Natural killer cell treated with Interleukin-12 subunit alpha and Interleukin-12 subunit beta and Interleukin-15 and Interleukin-18, amount 100 ng/mL, for 72 hours (primary cell): ENCODE measurements at places on chromosomes 6 and 20.

DNA sequence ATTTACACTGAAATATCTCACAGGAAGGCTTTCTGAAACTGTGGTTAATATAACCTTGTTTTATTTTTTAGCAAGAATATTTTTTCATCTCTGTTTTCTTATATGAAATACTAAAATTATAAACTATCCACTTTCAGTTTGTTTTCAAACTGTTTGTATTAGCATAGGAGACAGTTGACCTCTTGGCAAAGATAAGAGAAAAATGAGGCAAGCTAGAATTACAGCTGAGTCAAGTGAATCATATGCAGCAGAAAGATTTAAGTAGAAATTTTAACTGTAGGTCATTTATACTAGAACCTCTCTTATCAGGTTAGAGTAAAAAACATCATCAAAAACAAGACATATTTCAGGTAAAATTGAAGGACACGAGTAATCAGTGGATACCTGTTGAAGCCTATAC, 792.6 kb downstream of the PHF3 start:
- DNase-seq: no peak

DNA sequence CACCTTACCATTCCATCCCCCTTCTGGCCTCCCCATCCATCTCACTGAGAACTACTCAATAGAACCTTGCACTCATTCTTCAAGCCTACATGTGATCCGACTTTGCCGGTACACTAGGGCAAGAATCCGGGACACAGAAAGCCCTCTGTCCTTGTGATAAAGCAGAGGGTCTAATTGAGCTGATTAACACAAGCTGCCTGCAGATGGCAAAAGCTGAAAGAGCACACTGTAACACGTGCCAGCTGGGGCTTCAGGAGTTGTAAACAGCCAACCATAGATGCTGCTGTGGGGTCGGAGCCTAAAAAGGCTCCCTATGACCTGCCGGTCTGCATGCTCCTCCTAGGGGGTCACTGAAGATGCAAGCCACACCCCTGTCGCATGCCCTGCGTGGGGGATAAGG, 124.1 kb downstream of the RNF144B start:
- no peak for DNase-seq

GRCh38 chr6:147567141-147567805, 58.8 kb downstream of the SAMD5 start:
- DNase-seq: no peak

- DNase-seq: no peak
Observed at GRCh38 chr6:118704915-118705314, 53.5 kb upstream of the CEP85L start.

- no peak for DNase-seq
Observed at GRCh38 chr6:67952948-67953347, 682.1 kb upstream of the ADGRB3 start.

GRCh38 chr6:70527071-70527737, 39.5 kb upstream of the SDHAF4 start:
- no peak for DNase-seq

- no peak for DNase-seq
Observed at GRCh38 chr6:151440930-151441329, 11.0 kb downstream of the RMND1 start.

DNA sequence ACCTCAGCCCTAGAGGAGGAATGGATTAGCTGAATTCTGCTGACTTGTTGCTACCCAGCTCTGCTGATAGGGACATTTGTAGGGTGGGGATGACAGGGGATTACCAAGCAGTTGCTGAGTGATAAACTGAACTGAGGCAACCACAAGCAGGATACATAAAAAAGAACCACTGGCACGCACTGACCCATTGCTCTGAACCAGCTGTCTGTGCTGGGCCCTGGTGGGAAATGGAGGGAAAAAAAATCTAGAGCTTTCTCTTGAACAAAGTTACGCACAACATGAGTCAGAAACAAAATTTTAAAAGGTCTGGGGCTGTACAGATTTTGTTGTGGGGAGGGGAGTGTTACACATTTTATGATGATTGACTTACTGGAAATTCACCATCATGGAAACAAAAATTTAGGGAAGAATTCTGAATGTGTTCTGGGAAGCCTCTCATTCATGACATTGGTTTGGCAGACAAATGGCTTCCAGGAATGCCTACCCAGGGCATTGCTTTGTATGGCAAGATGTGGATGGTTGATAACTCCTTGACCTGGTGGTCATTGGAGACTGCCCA, 37.7 kb downstream of the FOXO3 start:
- peak; percentile 76 for DNase-seq

DNA sequence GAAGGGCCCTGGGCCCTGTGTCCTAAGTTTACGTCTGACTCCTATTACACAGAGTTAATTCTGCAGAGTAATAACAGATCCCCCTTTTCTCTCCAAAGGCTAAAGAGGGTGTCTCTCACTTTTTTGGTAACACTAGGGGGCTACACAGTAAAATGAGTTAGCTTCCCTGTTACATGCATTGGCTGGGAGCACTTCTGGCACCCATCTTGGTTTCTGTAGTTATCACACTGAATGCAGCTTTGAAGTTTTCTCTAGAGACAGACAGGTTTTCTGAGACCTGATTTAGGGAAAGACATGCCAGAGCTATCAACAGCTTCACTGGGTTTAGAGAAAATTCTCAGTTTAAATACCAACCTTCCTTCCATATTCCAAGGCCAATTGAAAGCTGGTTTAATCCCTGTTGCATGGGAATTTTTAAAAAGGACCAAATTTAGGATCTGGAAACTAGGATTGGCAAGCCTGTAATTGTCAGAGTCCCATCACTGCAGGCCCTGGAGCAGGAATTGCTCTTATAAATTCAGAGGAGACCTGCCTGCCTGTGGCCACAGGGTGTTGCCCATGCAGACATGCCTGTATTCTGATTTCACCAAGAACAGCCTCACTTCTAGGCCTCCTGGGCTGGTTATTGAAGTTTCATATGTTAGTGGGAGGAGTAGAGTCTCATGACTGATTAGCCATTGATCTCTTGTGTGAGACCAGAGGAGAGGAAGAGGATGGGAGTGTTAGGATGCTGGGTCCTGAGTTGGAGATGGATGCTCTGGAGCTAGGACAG, 29.4 kb downstream of the RNF8 start:
- DNase-seq: no peak

DNA sequence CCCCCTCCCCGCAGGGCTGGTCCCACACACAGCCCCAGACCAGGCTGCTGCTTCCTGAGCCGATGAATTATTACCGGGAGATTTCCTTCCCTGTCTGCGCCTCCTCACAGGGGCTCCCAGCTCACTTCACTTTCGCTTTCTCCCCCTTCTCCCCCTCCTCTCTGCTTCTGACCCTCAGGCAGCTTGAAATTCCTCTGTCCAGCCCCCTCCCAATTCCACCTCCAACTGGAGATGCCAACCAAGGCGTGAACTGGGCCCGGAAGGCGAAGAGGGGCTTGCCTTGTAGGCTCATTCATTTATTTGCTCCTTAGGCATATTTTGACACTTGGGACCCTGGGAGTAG, 1.7 kb upstream of the TCF15 start:
- DNase-seq: no peak

DNA sequence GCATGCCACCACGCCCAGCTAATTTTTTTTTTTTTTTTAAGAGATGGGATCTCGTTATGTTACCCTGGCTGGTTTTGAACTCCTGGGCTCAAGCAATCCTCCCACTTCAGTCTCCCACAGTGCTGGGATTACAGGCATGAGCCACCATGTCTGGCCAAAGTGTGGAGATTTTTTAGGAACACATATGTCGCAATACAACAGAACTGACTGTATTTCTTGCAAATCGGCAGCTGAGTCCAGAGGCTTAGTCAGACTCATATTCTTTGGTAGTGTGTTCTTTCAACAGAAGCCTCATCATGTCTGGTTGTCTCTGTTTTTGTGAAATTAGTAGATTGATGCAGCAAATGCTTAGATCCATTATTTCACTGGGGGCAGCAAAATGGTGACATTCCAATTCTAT, 23.9 kb upstream of the CD164 start:
- no peak for DNase-seq

- no peak for DNase-seq
Observed at GRCh38 chr20:40765814-40766480, 76.9 kb upstream of the MAFB start.

- DNase-seq: no peak
Observed at GRCh38 chr20:7985916-7986315, 33.6 kb downstream of the TMX4 start.

GRCh38 chr20:23097636-23098580, 11.8 kb upstream of the CD93 start:
- no peak for DNase-seq

DNA sequence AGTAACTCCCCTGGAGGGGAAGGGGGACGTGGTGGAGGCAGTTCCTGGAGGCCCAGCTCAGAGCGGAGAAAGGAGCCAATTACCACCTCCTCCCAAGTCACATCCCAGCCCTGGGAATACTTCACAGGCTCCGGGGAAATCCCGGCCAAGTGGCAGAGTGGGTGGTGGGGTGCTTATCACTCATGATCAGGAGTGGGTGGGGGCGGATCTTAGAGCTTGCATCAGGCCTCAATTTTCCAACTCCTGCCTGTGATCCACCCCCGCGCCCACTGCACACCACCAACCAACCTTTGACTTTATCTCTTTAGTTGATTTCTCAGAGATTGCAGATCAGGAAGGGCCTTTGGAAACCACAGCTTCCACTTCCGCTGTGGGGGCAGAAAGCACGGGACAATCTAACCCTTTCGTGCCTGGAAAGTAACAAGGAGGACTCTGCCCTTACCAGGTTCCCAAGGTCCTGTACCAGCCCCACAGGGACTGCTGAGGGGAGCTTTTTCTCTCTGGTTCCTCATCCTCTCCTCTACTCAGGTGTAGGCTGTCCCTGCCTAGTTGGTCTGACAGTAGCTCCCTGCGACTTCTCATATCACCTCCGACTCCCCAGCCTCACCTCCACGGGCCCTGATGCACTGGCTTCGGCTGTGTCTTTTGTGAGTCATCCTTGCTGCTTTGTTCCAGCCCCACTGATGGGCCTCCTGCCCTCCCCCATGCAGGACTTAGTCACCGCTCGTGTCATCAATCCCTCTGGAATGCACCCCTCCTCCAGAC, 24.9 kb upstream of the IER3 start:
- DNase-seq: peak; percentile 68

DNA sequence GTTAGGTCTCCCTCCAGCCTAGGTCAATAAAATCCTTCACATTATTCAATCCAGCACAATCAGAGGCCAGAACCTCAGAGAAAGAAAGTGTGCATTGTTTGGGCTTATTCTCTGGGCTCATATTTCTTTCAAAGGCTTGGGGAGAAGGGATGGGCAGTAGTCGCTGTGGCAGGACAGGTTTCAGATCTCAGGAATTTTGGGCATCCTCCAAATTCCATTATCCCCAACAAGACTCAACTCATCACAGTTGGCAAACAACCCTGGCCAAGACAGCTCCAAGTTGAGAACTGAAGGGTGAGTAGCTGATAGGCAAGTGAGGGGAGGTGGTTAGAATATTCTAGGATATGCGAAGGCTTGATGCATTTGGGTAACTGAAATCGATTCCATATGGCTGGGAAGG, 27.2 kb upstream of the CHD6 start:
- no peak for DNase-seq

GRCh38 chr6:108568101-108568500, 7.4 kb downstream of the FOXO3 start:
- no peak for DNase-seq

GRCh38 chr6:44179072-44179536, 20.5 kb downstream of the CAPN11 start:
- DNase-seq: no peak

DNA sequence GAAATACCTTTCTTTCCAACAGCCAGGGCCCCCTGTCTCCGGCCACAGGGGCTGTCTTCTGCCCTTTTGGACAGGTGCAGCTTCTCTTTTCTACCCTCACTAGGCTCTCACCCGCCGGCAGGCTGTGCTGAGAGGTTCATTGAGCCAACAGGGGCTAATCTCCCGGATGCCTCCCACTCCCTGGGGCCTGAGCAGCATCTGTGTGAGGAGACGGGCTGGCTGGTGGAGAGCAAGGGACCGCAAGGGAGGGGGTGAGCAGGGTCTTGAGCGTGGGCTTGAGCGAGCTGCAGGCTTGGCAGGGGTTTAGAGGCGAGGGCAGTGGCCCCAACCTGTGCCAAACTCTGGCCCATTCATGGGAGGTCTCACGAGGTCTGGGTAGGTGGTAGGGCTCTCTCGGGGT, 56.5 kb upstream of the CST7 start:
- peak; percentile 18 for DNase-seq

DNA sequence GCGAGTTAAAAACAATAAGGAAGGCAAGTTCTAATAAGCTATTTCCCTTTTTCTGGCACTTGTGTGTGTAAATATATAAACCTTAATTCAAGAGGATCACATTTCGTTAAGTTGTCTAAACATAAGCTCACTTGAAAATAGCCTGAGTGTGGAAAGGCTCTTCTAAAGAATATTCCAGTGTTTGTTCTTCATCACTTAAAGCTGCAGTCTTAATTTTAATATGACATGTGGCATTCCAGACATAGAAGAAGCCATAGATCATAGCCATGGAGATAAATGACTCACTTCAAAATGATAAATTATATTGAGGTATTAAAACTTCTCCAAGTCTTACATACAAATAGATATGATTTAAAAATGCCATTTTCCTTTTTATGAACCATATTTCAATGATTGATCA, 42.1 kb downstream of the IYD start:
- DNase-seq: no peak

GRCh38 chr6:148524471-148524882, 181.8 kb downstream of the SASH1 start:
- DNase-seq: no peak

GRCh38 chr20:37316116-37316774, 26.8 kb downstream of the MANBAL start:
- DNase-seq: no peak

GRCh38 chr6:112931832-112932231, 584.7 kb downstream of the RFPL4B start:
- no peak for DNase-seq

DNA sequence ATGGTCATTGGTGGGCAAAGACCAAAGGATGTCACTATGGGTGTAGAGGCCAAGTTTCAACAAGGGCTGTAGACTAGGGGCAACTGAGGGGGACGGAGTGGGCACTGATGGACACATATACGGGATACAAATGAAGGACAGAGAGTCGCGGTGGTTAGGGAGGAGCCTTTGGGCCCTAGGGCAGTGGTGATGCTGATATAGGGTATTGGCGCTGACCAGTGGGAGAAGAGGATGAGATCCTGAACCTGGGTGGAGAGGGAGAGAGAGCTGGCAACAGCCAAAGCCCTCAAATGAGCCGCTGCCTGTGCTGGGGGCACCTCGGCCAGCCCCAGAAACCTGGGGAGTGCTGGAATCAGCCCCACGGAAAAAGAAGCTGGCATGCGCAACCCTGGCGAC, 1.6 kb downstream of the CDH22 start:
- no peak for DNase-seq

GRCh38 chr6:110389689-110390382, 25.5 kb downstream of the DDO start:
- no peak for DNase-seq

GRCh38 chr20:14062786-14063185, 67.5 kb downstream of the MACROD2 start:
- no peak for DNase-seq

GRCh38 chr6:53598265-53598907, 53.5 kb upstream of the GCLC start:
- no peak for DNase-seq
